ENCODE measurements at places on chromosomes 1 and 21.

- no peak for DNase-seq
Observed at GRCh38 chr1:7319196-7319595, 451.9 kb upstream of the VAMP3 start.

- peak; percentile 58 for DNase-seq
Observed at GRCh38 chr1:117674521-117675400, 68.9 kb downstream of the TENT5C start.

DNA sequence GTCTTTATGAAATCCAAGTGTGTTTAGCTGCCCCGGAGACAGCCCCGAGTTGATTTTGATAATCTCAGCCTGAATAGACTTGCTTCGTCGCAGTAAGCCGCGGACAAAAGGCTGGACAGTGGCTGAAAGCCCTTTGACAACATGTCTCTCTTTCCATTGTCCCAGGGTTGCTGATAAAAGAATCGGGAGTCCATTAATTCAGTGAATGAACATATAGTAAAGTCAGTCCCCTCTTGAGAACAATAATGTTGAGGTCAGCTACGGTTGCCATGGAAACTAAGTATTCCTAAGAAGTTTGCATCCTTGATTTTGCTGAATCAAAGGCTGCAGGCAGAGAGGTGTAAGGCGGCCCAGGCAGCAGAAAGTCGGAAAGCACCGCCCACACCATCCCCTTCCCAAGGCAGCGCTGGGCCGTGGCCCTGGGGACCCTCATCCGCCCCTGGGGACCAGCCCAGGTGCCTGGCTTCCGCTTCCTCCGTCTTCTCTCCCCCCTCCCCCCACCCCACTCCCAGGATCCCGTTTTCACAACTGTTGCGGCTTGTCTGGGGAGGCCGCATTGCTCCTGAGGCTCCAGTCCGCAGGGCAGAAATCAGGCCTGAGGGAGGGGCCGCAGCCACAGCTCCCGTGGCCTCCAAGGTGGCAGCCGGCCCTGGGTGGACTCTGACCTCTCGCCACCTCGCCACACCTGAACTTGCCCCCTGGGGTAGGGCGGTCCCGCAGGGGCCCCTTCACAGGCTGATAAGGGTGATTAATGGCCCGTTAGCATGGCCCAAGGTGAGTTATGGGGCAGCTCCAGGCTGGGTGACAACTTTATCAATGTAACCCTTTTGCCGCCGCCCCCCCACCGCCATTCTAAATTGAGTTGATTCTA is 180.9 kb downstream of the PRDM16 start:
- DNase-seq = no peak

- DNase-seq = no peak
Observed at GRCh38 chr1:109208394-109208793, 5.3 kb upstream of the SARS1 start.

GRCh38 chr1:24443241-24443656 is 27.6 kb downstream of the NIPAL3 start:
- DNase-seq = no peak

DNA sequence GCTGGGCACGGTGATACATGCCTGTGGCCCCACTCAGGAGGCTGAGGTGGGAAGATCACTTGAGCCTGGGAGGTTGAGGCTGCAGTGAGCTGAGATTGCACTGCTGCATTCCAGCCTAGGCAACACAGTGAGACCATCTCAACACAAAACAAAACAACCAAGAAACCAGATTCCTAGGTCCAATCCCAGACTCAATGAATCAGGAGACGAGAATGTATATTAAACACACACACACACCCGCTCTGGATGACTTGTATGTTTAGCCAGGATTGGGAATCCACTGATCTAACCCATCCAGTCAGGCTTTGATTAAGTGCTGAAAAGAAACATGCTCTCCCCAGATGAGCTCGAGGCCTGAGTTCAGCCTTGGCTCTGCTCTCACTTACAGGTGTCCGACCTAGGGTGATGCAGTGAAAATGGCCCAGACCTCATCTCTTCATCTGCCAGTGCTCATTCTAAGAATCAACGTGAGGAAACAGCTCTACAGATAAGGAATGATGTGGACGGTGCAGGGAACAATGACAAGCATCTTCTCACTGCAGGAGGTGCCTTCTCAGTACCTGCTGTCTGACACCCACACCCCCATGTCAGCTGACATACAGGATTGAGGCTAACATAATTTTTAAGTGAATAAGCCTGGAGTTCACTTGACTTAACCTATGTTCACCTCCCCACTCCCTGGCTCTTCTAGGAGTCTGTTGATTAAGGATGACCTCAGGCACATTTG is 15.3 kb upstream of the SRSF4 start:
- no peak for DNase-seq

GRCh38 chr1:44808063-44808937 is at the start of gene BTBD19:
BTBD19 (plus strand) TSS chr1:44808523; CDS start chr1:44808821, 298 bp downstream.
- DNase-seq = peak; percentile 76

DNA sequence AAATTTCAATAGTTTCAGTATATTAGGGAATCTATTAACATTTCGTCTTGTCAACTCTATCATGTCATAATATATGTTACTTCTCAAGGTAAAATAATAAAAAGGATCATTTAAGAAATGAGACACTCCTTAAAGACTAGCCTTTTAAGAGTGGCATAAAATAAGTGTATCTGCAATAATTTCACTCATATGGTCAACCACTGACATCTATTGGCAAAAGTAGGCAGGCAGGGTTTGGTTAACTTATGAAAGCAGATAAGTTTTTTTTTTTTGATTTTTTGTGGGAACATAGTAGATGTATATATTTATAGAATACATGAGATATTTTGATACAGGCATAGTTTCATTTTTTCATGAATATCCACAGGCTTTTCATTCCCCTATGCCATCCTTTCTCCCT is 5.5 kb upstream of the RGS21 start:
- DNase-seq = no peak

GRCh38 chr1:44605914-44606615 is 68.2 kb downstream of the TMEM53 start:
- no peak for DNase-seq

GRCh38 chr1:213179784-213180183 is 128.7 kb downstream of the RPS6KC1 start:
- no peak for DNase-seq

DNA sequence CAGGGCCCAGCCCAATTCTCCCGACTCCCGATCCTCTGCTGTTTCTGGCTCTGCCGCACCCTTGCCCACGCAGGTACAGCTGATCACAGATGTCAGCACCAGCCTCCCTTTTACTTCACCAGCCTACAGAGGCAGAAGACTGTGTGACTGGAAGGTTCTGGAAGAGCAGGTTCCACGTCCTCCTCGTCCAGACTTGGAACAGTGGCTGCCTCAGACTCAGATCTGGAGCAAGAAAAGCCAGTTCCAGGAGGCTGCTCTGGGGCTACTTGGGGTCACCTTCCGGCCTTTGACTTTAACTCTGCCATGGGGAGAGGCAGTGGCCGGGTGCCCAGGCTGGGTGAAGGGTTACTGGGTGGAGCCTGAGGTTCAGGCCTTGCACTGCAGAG is 16.1 kb upstream of the KLHDC7A start:
- no peak for DNase-seq

- no peak for DNase-seq
Observed at GRCh38 chr1:218546314-218546713, 201.2 kb downstream of the TGFB2 start.

GRCh38 chr1:15158506-15159165 is 5.1 kb downstream of the TMEM51 start:
- no peak for DNase-seq

DNA sequence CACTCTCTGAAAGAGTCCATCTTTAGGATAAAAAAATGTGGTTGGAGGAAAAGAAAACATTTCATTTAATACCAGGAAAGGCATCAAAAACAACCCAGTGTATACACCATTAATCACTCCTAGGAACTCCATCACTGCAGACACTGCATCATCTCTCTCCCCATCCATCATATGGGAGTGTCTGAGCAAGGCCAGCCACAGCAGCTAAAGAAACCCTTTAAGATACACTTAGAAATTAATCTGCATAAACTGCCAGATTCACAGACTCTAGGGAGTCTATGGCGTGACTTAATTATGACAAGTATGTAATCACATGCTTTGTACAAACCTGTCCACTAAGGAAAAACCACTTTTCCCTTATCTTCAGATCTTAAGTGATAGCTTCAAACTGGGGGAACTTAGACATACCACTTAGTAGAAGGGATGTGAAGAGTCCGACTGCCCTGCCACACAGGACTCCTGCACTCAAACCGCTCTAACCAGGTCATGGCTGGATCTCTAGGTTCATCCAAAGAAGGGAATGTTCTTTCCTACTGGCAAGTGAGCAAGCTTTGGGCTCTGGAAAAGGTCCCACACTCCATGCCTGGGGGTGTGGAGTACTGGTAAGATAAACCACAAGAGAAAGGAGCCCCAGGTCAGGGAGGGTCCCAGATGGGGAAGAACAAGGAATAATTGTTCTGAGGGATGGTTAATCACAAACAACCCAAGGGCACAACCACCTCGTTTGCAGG is 61.0 kb upstream of the C8B start:
- DNase-seq = no peak

DNA sequence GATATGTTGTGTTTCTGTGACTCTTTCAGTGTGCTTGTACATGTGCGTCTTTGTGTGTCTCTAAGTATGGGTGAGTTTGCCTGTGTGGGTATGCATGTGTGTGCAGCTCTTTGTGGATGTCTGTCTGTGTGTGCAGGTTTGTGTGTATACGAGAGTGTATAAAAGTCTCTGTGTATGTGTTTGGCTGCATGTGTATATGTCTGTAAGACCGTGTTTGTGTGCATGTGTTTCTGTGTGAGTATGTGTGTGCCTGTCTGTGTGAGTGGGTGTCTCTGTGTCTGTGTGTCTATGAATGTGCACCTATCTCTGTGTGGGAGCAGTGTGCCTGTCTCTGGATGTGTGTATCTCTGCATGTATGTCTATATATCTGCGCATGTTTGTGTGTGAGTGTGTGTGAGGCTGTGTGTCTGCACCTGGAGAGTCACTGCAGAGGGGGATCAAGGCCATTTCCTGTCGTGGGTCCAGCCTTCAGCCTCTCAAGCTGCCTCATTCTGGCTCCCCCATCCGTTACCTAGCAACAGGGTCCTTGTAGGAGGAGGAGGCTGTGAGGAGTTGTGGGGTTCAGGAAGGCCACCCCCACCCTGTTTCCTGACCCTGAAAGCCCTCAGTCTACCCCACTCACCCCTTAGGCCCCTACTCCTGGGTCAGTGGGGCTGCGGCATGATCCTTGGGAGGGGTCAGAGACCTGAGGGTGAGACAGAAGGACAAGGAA is 10.4 kb downstream of the FGR start:
- DNase-seq = no peak

- peak; percentile 77 for DNase-seq
Observed at GRCh38 chr21:32412162-32413014, at the start of gene EVA1C. EVA1C (plus strand) TSS chr21:32412706; CDS start chr21:32412854, 148 bp downstream.

DNA sequence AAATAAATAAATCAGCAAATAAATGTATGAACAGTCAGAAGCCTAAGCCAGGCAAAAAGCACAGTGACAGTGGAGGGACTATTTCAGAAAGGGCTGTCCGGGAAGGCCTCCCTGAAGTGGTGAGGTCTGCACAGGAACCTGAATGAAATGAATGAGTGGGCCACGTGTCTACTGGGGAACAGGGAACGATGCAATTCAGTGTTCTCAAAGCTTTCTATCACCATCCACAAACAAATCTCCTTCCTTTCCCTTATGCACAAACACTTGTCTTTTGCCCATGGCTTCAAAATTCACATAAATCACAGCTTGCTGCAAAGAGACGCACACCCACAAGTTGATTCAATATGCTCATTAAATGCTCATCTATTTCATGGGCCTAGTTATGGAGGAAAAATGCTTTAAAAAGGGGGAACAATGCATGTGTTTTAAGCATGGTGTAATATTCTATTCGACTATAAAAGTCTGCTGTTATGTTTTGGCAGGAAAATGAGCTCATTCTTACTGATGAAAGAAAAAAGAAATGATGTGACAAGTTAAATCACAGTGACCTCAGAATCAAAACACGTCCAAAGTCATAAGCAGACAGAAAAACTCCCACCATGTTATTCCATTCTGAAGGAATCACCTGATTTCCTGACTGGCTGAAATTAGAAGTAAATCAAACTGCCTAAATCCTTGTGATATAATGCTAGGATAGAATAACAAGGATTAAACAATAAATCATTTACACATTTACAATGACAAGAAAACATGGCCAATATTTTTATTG is 21.6 kb downstream of the URB1 start:
- DNase-seq = no peak

- DNase-seq = no peak
Observed at GRCh38 chr1:167893798-167894197, 20.1 kb downstream of the ADCY10 start.

- DNase-seq = no peak
Observed at GRCh38 chr1:167791281-167792187, 69.8 kb downstream of the MPZL1 start.

- no peak for DNase-seq
Observed at GRCh38 chr1:10830961-10831668, 34.7 kb upstream of the CASZ1 start.

DNA sequence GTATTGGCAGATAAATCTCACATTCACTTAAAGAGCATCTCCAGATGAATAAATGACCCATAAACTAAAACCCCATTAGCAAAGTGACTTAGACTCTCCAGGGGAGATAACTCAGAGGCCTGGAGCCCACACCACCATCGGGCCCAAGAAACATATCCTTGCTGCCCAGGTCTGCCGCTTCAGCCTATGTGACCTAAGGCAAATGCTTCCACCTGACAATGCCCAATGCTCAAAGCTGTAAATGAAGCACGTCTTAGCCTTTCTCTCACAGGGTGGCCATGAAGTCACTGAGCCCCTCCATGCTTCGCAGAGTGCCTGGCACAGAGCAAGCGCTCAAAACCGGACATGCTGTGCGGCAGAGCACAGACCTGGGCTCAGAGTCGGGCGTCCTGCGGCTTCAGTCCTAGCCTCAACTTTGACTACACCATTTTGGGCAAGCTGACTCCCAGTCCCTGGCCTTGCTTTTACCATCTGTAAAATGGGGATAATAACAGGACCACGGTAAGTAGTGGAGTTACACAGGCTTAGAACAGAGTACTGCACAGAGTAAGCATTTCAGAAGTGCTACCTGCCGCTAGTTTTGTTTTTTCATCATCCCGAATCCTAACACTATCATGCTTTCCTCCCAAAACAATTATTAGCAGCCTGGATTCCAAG is 23.7 kb downstream of the NOL9 start:
- no peak for DNase-seq

DNA sequence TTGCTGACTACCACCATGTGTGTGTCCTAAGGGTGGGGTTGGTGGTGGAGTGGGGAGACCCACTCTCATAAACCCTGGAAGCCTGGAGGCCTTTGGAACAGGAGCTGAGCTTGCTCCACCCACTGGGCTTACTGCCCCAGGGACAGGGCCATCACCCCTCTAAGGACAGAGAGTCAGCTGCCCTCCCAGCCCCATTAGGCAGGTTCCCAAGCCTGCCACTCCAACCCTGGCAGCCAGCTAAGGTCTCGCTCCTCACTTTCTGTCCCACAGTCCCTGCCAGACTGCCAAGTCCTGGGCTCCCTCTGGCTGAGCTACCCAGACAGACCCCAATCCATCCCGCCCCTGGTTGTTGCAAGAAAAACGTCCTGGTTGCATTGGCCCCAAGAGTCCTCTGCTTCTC is 3.8 kb downstream of the NT5C1A start:
- DNase-seq = no peak

DNA sequence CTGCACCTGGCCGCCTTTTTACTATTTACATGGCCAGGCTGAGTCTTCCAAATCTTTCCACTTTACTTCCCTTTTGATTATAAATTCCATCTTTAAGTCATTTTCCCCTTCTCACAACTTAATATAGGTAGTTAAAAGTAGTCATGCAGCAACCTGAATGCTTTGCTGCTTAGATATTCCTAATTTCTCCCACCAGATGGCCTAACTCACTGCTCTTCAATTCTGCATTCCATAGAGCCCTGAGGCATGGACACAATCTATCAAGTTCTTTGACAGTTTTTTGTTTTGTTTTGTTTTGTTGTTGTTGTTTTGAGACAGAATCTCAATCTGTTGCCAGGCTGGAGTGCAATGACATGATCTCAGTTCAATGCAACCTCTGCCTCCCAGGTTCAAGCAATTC is 21.7 kb upstream of the FAAH start:
- DNase-seq = no peak

Data from activated CD4-positive, alpha-beta T cell treated with anti-CD3 and anti-CD28 coated beads for 4 hours (primary cell).